ENCODE measurements at places on chromosomes 6 and 20.
A peak's percentile ranks its signal among the peaks of the same experiment; 100 is the strongest.

GRCh38 chr20:53706008-53706465, 112.4 kb upstream of the ZNF217 start:
- DNase-seq: peak; percentile 79

DNA sequence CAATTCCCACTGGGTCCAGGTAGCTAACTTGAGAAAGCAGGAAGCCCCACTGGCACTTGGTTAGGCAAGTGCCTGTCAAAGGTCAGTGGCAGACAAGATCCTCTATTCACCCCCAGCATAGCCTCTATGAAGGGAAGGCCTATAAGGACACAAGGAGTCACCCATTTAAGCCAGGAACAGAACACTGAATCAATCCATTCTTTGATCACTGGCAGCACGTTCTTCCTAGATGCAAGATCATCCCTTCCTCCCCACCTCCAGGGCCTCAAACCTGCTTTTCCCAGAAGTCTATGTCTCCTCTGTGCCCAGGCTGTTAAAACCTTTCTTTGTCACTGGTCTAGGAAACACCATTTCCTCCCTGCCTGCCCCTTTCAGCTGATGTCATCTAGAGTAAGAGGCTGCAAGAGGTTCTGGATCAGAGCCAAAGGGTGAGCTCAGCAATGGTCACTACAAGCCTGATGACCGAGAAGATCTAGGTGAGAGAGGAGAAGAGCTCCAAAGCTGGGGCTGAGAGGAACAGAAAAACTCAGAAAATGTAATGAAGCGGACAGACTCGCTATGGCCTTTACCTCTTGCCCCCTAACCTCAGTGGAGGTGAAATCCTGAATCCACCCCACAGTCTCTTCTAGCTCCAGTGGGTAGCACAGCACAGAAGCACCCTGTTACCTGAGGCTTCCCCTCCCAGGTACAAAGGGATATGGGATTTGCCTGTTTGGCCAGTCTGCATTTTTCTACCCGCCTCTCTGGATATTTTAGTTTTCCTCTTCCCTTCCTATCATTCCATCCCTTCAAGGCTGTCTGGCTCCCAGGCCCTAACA, 1.8 kb downstream of the GTPBP2 start:
- DNase-seq: peak; percentile 95

- peak; percentile 72 for DNase-seq
These were observed 53.4 kb downstream of the EDN1 start for GRCh38 chr6:12343440-12344162.

- no peak for DNase-seq
These were observed 117.9 kb downstream of the ISM1 start for GRCh38 chr20:13338999-13339411.

DNA sequence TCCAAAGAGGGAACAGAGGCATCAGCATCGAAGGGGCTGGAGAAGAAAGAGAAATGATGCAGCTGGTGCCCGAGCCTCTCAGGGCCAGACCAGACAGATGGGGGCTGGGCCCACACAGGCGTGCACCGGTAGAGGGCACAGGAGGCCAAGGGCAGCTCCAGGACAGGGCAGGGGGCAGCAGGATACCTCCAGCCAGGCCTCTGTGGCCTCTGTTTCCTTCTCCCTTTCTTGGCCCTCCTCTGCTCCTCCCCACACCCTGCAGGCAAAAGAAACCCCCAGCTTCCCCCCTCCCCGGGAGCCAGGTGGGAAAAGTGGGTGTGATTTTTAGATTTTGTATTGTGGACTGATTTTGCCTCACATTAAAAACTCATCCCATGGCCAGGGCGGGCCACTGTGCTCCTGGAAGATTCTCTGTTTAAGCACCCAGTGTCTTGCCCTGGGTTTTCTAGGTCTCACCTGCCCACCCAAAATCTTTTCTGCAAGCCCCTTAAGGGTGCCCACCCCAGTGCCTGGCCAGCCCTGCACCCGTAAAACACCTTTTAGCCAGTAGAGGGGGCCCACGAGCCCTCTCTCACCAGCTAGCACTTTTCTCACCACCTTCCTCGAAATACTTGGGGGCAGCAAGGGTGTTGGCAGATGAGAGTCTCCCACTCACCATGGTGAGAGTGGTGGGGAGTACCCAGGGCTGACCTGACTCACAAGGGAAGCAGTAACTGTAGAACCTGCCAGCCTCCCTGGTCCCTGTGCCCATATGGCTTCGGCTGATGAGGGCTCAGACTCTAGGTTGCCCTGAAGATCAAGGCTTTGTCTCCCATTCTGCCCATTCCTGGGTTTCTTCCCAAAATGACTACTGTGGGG, 35.7 kb upstream of the ID1 start:
- DNase-seq: no peak

- no peak for DNase-seq
These were observed 52.0 kb downstream of the CSE1L start for GRCh38 chr20:49098136-49098535.

GRCh38 chr6:142153196-142153595, 6.1 kb downstream of the VTA1 start:
- no peak for DNase-seq

DNA sequence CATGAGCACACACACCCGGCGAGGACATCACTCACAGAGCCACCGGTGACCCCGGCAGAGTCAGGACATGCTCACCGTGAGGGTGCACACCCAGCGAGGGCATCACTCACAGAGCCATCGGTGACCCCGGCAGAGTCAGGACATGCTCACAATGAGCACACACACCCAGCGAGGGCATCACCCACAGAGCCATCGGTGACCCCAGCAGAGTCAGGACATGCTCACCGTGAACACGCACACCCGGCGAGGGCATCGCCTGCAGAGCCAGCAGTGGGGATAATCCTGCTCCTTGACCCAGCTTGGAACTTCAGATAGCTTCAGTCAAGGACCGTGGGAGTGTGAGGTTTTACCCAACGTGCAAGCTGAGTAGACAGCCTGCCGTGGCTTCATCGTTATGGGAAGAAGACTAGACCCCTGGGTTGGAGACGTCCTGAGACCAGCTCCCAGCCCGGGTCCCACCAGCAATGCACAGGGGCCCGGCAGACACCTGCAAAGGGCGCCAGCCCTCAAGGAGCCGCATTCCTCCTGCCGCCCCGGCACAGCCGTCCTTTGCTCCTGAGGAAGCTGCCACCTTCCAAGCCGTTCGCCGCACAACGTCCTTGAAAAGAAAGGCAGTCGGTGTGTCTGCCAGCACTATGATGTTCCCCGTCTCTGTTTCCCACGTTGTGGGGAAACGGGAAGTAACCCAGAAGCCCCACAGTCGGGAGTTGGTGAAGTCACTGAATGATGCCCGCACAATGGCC, 192.3 kb downstream of the DLL1 start:
- DNase-seq: no peak

DNA sequence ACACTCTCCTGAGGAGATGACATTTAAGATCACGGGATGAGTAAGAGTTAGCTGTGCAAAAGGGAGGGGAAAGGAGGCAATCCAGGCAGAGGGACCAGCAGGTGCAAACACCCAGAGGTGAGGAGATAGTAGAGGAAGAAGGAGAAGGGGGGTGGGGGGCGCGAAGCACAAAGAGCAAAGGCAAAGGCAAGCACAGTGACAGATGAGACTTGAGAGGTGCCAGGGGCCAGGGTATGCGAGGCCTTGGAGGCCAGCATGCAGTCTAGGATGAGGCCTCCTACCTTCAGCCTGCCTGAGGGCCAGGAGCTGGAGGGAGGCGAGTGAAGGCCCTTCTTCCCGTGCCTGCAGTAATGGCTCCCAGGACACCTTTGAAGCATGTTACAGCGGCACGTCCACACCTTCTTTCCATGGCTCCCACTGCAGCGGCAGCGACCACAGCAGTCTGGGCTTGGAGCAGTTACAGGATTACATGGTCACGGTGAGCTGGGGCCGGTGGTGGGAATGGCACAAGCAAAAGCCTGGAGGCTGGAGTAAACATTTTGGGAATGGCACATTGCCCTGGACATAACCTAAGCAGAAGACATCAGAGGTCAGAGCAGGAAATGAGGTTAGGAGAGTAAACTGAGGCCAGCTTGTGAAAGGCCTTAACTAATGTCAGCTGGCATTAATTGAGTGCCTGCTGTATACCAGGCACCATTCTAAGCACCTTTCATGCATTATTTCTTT, 18.6 kb downstream of the CCM2L start:
- no peak for DNase-seq

GRCh38 chr6:95574811-95575210, 2.5 kb upstream of the MANEA start:
- DNase-seq: no peak

DNA sequence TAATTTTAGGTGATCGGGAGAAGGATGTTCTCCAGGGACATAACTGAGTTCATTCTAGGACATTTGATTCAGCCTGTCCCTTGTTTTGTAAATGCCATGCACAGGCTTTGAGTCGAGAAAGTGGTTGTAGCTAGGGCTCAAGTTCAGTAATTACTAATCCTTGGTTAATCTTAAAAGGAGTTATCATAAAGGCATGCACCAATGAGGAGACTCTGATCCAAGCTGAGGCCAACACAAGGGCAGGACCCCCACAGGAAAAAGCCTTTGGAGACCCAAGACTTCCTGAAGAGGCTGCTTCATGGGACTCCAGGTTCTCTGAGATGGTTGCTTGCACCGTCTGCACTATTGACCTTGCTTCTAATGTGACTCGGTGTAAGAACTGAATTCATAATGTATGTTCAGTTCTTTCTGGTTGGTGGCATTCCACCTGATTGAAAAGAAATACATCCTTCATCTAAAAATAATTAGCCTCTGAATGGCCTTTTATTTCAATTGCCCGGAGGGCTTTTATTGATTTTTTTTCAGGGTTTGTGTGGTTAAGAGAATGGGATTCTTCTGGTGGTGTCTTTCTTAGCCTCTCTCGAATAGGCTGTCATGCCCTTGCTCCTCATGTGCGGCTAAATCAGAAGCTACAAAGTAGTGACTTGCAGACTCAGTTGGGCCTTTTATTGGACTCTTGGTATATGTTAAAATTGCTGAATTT, 201.7 kb upstream of the PLCB4 start:
- no peak for DNase-seq

GRCh38 chr6:162156146-162156545, 571.4 kb downstream of the PRKN start:
- DNase-seq: no peak

DNA sequence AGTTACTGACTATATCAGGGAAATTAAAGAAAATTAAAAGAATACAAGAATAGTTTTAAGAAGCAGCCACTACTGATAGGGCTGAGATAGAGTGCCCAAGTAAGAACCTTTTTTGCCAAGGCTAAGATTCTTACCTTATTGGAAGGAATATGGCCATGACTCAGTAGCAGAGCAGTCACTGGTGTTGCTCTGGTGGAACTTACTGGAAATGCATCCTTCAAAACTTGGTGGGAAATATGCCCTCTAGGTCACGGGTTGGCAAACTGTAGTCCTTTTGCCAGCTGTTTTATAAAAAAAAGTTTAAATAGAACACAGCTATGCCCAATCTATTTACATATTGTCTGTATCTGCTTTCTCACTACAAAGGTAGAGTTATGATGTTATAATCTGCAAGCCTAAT, 6.0 kb downstream of the HSF2 start:
- no peak for DNase-seq

- DNase-seq: no peak
These were observed 132.5 kb downstream of the UTRN start for GRCh38 chr6:144417681-144418080.

- peak; percentile 87 for DNase-seq
These were observed 51.9 kb upstream of the SLC22A16 start for GRCh38 chr6:110528101-110528929.

DNA sequence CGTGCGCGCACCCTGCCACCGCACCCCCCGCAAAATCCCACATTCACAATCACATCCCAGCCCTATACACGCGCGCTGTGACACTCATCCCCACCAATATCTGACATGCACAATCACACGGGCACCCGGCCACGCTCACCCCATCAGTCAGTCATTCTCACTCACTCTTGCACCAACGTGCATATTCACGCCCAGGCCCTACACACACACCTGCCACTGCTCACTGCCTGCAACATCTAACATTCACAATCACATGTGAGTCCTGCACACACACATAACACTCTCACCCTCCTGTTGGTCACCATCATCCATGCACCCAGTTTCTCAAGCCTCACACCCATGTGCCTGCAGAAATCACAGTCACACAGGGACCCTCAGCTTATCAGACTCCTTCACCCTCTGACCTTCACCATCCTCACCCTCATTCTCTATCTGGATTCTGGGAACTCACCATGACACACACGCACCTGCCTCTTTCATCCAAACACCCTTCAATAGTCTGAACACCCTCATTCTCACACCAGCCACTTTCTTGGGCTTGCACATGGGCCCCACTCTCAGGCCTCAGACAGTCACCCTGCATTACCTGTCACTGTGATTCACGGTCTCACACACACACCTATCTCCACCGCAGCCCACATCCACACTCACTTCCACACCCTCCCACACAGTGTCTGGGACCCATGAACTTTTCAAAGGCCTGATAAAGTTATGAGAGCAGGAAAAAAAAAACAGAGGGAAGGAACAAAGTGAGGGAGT, 748 bp upstream of the ATP9A start:
- DNase-seq: no peak

- no peak for DNase-seq
These were observed 591 bp upstream of the DCBLD1 start for GRCh38 chr6:117481926-117482239.

DNA sequence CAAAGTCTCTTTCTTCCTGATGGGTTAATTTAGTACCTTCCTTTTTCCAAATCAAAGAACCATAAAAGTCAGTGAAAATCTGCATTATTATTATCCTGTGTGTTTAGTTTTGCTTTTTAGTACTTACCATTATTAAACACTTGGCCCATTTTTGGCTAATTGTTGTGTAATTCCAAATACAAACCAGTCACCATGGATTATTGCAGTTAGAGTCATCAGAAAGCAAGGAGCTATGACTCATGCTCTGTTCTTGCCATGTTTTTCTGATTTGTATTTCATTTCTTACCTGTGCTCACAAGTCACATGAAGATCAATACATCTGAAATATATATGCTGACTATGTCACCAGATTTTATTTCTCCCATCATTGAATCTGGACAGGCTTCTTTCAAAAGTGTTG, 31.3 kb downstream of the SLC22A3 start:
- DNase-seq: peak; percentile 53

GRCh38 chr20:62816031-62816883, 593 bp upstream of the COL9A3 start:
- no peak for DNase-seq

All from HS-5 (cell line).